Naive thymus-derived CD8-positive, alpha-beta T cell (primary cell): ENCODE measurements at places on chromosomes 6 and 20. TPM values are rescaled to one million over a fixed set of nuclear protein-coding genes. Genes with fewer than 3 reads are reported as not detected.
A peak's percentile ranks its signal among the peaks of the same experiment; 100 is the strongest.

- no peak for DNase-seq
- H3K27me3 ChIP-seq = peaks cover 5% of the 10 kb centered on the region
- no peaks in the 10 kb centered on the region for H3K36me3 ChIP-seq
Measured at GRCh38 chr6:104623052-104623690, 236.5 kb downstream of the HACE1 start.

DNA sequence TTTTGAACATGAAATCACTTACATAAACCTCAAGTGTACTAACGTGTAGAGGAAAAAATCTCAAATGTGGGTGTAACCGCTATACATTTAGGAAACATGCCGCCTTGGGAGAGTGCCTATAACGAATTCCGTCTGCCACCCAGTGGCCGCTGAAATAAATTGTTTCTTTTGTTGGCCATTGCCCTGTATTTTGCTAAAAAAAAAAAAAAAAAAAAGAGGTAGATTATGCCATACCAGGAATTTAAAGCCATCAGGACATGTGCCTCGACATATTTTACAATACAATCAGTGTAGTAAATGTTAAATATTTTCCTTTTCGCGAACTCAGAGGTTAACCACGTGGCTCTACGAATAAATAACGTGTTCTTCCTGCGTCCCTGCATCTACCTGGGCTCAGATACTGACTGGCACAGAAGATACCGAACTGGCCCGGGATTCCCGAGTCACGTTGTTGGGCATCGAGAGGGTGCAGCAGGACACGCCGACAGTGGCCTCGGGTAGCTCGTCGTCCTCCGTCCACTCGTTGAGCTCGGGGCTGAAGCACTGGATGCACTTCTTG lies 14.3 kb downstream of the KLHL31 start:
- DNase-seq = peak; percentile 62
- H3K27me3 ChIP-seq = no peaks in the 10 kb centered on the region
- H3K4me3 ChIP-seq = peak overlapping the region; percentile 99
- peaks cover 19% of the 10 kb centered on the region for H3K4me1 ChIP-seq
- peak overlapping the region; percentile 83 for H3K27ac ChIP-seq

The CASS4 gene
- 12.9 TPM for total RNA-seq

DNA sequence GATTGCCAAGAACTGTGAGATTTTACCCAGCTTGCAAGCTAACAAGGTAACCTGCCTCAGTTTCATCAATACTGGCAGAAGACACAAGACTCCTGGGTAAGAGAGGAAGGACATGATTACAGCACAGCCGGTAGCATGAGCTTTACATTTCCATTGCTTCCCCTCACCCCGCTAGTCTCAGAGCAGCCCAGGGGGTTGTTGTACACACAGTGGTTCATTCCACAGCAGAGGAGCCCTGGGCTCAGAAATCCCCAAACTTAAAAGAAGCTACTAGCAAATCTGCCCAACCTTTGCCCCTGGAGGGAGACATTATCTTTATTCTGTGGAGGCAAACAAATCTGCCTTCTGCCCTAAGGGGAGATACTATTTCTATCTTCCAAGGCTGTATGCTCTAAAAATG lies 17.1 kb upstream of the MTHFD1L start:
- H3K27ac ChIP-seq = no peak overlapping the region
- no peak overlapping the region for H3K4me3 ChIP-seq
- DNase-seq = no peak
- H3K4me1 ChIP-seq = no peaks in the 10 kb centered on the region
- H3K36me3 ChIP-seq = no peaks in the 10 kb centered on the region
- peaks cover 6% of the 10 kb centered on the region for H3K27me3 ChIP-seq

DNA sequence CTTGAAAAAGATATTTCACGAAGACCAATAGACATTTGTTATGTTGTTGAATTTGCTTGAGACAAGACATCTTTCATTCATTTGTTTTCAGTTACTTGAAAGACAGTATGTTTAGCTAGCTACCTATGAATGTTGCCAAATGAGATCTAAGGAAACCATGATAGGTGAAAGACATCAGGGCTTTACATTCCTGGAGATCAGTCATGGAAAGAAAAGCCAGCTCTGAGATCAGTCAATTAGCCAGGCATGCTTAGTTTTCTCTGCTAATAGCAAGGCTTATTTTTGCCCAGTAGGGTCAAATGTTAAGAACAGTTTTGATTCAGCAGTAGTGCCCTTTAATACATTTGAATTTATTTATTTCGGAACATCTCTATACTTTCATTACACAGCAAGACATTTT lies 116.5 kb upstream of the EDN1 start:
- H3K27me3 ChIP-seq = no peaks in the 10 kb centered on the region
- H3K36me3 ChIP-seq = peaks cover 9% of the 10 kb centered on the region
- H3K4me3 ChIP-seq = no peak overlapping the region
- H3K4me1 ChIP-seq = peaks cover 15% of the 10 kb centered on the region
- no peak overlapping the region for H3K27ac ChIP-seq

- H3K4me3 ChIP-seq = no peak overlapping the region
- peaks cover 6% of the 10 kb centered on the region for H3K36me3 ChIP-seq
- DNase-seq = no peak
- no peak overlapping the region for H3K27ac ChIP-seq
- H3K27me3 ChIP-seq = no peaks in the 10 kb centered on the region
- no peaks in the 10 kb centered on the region for H3K4me1 ChIP-seq
Measured at GRCh38 chr6:159701413-159701999, 8.5 kb upstream of the SOD2 start.

- no peak overlapping the region for H3K27ac ChIP-seq
- no peaks in the 10 kb centered on the region for H3K4me1 ChIP-seq
- no peak overlapping the region for H3K4me3 ChIP-seq
- H3K36me3 ChIP-seq = no peaks in the 10 kb centered on the region
- DNase-seq = no peak
Measured at GRCh38 chr6:152091201-152091600, 283.7 kb downstream of the ESR1 start.

The SYCP2 gene
- total RNA-seq = 6.1 TPM

The PSMB9 gene
- total RNA-seq = 104 TPM

- H3K4me3 ChIP-seq = no peak overlapping the region
- H3K27me3 ChIP-seq = no peaks in the 10 kb centered on the region
- no peaks in the 10 kb centered on the region for H3K4me1 ChIP-seq
- no peaks in the 10 kb centered on the region for H3K36me3 ChIP-seq
- DNase-seq = no peak
- no peak overlapping the region for H3K27ac ChIP-seq
Measured at GRCh38 chr20:34691838-34692237, 12.3 kb upstream of the TP53INP2 start.

- no peak for DNase-seq
- no peak overlapping the region for H3K4me3 ChIP-seq
Measured at GRCh38 chr6:146154197-146154596, 125.3 kb downstream of the GRM1 start.

GRCh38 chr20:44750081-44750805 lies 4.6 kb downstream of the KCNK15 start:
- no peaks in the 10 kb centered on the region for H3K36me3 ChIP-seq
- no peak overlapping the region for H3K4me3 ChIP-seq
- H3K4me1 ChIP-seq = peaks cover 3% of the 10 kb centered on the region
- peaks cover 45% of the 10 kb centered on the region for H3K27me3 ChIP-seq
- H3K27ac ChIP-seq = no peak overlapping the region

The KCNK5 gene
- 0.11 TPM for total RNA-seq

DNA sequence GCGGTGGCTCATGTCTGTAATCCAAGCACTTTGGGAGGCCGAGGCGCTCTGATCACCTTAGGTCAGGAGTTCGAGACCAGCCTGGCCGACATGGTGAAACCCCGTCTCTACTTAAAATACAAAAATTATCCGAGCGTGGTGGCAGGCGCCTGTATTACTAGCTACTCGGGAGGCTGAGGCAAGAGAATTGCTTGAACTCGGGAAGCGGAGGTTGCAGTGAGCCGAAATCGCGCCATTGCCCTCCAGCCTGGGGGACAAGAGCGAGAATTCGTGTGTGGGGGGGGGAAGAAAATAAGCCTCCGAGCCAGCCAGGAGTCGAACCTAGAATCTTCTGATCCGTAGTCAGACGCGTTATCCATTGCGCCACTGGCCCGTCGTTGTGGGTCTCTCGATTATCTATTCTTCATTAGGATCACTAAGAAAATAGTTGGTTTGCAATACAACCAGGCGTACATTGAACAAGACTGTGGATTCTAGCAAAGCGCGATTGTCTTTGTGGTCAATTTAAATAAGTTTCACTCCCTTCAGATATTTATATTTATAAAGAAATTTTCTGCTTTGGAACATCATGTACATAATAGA lies 33.9 kb upstream of the PRSS16 start:
- H3K27me3 ChIP-seq = peaks cover 19% of the 10 kb centered on the region
- no peak overlapping the region for H3K27ac ChIP-seq
- no peak overlapping the region for H3K4me3 ChIP-seq
- H3K36me3 ChIP-seq = peaks cover 6% of the 10 kb centered on the region
- DNase-seq = no peak
- no peaks in the 10 kb centered on the region for H3K4me1 ChIP-seq

- H3K4me1 ChIP-seq = no peaks in the 10 kb centered on the region
- no peak overlapping the region for H3K4me3 ChIP-seq
- no peak overlapping the region for H3K27ac ChIP-seq
- no peaks in the 10 kb centered on the region for H3K36me3 ChIP-seq
Measured at GRCh38 chr20:39916236-39916765, 772.7 kb downstream of the MAFB start.

The FAM217A gene
- total RNA-seq = not detected

- no peaks in the 10 kb centered on the region for H3K36me3 ChIP-seq
- peaks cover 12% of the 10 kb centered on the region for H3K27me3 ChIP-seq
- no peak overlapping the region for H3K4me3 ChIP-seq
- H3K4me1 ChIP-seq = no peaks in the 10 kb centered on the region
- H3K27ac ChIP-seq = no peak overlapping the region
Measured at GRCh38 chr6:168506460-168506859, 65.5 kb downstream of the SMOC2 start.

GRCh38 chr6:166643891-166644590 lies 17.0 kb upstream of the RPS6KA2 start:
- DNase-seq = no peak
- peaks cover 19% of the 10 kb centered on the region for H3K27me3 ChIP-seq
- H3K36me3 ChIP-seq = peaks cover 2% of the 10 kb centered on the region
- H3K4me3 ChIP-seq = no peak overlapping the region
- no peak overlapping the region for H3K27ac ChIP-seq

DNA sequence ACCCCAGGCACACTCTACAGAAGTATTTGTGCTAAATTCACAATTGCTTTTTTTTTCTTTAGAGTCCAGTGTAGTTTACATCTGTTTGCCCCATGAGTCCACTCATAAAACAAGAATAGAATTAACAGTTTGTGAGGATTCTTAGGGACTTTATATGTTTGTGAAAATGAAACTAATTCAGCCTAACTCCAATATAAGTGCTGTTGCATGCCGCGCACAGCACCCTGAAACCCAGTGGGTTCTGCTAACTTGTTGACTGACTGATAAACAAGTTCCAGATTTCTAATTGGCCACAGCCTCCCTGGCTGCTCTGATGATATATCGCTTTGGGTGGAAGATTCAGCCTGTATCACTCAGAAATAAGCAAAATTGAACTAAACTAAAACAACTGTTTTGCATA lies 561.4 kb downstream of the PKHD1 start:
- H3K4me3 ChIP-seq = no peak overlapping the region
- H3K4me1 ChIP-seq = no peaks in the 10 kb centered on the region
- H3K27me3 ChIP-seq = no peaks in the 10 kb centered on the region
- DNase-seq = no peak

DNA sequence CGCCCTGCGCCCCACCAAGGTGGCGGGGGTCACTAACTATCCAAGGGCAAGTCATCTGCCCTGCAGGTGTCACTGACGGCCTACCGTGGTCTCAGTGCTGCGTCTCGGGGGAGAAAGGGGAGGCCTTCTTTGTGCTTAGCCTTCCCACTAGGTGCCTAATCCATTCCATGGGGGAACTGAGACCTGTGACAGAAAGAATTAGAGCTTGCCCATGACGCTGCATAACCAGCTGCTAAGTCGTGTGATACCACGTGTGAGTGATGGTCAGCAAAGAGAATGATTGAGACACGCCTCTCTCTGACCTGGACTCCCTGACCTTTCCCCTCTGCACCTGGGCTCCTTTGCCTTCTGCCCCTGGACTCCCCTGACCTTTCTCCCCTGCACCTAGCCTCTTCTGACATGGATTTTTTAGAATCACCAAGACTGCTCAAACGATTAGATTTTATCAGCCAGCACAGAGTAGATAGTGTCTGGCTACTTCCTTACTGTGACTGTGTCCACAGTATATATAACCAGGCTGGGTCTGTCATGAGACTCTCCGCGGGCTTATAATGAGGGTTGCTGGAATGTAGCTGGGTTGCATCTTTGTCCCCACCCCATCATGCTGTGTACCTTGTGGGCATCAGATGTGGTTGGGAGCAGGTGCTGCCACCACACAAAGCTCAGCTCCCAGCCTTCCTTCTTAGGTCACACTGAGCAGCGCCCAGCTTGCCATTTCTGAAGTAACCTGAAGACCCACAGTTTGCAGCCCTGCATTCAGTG lies 140.6 kb downstream of the TMEM242 start:
- H3K4me1 ChIP-seq = peaks cover 9% of the 10 kb centered on the region
- peak overlapping the region; percentile 38 for H3K27ac ChIP-seq
- no peak overlapping the region for H3K4me3 ChIP-seq

GRCh38 chr6:111015389-111016124 lies 33.7 kb downstream of the RPF2 start:
- no peaks in the 10 kb centered on the region for H3K27me3 ChIP-seq
- no peak for DNase-seq
- peaks cover 4% of the 10 kb centered on the region for H3K4me1 ChIP-seq
- H3K27ac ChIP-seq = no peak overlapping the region
- H3K36me3 ChIP-seq = peaks cover 21% of the 10 kb centered on the region

The HDGFL1 gene
- total RNA-seq = not detected

DNA sequence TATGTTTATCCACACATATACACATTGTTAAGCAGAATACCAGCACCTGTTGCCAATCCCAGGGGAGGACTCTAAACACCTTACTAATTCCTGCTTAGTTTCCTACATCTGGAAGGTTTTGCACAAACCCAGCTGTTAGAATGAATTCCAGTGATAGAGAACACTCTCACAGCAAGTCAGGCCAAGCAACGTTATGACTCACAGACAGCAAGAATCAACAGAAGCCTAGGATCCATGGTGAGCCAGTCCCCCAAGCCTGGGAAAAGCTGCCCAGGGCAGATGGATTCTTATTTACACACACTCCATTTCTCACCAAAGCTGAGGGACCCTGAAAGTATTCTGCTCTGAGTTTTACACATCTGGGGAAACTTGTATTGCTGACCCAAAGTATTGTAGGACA lies 291.7 kb downstream of the SLC35F1 start:
- no peak for DNase-seq
- H3K4me3 ChIP-seq = no peak overlapping the region
- H3K4me1 ChIP-seq = no peaks in the 10 kb centered on the region

The ABHD16B gene
- total RNA-seq = not detected

GRCh38 chr6:170404036-170404435 lies 97.5 kb downstream of the FAM120B start:
- peaks cover 75% of the 10 kb centered on the region for H3K36me3 ChIP-seq
- no peak overlapping the region for H3K4me3 ChIP-seq
- no peaks in the 10 kb centered on the region for H3K4me1 ChIP-seq
- DNase-seq = no peak

The SOX18 gene
- total RNA-seq = not detected

GRCh38 chr6:26311012-26311384 lies 54.0 kb upstream of the BTN3A2 start:
- peaks cover 6% of the 10 kb centered on the region for H3K27me3 ChIP-seq
- peaks cover 53% of the 10 kb centered on the region for H3K4me1 ChIP-seq
- peaks cover 3% of the 10 kb centered on the region for H3K36me3 ChIP-seq
- DNase-seq = no peak
- peak overlapping the region; percentile 90 for H3K27ac ChIP-seq

The TSBP1 gene
- total RNA-seq = not detected
